ENCODE measurements at places on chromosomes 11 and 22.

GRCh38 chr11:78168539-78169477 lies 19.6 kb downstream of the KCTD21 start:
- DNase-seq = no peak

GRCh38 chr11:35810045-35810645 lies 133.7 kb upstream of the LDLRAD3 start:
- DNase-seq = no peak

DNA sequence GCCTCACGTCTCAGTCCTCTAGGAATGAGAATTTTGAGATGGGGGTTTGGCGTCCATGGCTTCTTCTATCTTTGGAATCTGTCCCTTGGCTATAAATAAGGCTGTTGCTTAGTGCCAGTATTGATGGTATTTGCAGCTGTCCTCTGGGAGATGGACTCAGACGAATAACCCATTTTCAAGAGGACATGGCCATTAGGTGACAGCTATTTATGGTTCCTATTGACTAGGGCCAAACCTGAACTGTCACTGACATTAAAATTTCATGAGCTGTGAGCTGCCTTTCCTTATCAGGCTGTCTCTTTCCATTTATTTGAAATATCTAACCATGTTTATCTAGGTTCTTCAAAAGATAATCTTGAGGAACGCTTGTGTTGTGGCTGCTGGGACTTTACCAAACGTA lies 92.7 kb downstream of the NAV2 start:
- DNase-seq = no peak

DNA sequence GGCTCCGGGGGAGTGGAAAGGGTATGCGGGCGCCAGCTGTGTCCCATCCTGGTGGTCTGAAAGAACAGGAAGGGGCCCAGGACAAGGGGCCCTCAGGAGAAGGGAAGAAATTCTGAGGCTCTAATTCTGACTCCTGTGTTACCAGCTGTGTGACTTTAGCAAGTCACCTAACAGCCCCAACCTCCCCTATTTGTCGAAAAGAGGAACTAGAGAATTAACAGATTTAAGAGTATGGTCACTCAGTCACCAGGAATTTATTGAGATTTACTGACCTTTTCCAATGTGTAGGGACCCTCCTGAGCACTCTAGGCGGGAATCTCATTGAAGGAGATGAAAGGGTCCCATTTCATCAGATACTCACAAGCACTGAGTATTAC lies 14.6 kb downstream of the RPS6KA4 start:
- DNase-seq = peak; percentile 22

DNA sequence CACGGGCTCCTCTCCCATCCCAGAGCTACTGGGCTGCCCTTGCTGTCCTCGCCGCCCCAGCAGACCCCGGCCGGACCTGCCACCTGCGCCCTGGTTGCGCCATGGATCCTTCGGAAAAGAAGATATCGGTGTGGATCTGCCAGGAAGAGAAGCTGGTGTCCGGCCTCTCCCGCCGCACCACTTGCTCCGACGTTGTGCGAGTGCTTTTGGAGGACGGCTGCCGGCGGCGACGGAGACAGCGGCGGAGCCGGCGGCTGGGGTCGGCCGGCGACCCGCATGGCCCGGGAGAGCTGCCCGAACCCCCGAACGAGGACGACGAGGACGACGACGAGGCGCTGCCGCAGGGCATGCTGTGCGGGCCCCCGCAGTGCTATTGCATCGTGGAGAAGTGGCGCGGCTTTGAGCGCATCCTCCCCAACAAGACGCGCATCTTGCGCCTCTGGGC lies 382 bp downstream of the RASSF10 start:
- DNase-seq = no peak

DNA sequence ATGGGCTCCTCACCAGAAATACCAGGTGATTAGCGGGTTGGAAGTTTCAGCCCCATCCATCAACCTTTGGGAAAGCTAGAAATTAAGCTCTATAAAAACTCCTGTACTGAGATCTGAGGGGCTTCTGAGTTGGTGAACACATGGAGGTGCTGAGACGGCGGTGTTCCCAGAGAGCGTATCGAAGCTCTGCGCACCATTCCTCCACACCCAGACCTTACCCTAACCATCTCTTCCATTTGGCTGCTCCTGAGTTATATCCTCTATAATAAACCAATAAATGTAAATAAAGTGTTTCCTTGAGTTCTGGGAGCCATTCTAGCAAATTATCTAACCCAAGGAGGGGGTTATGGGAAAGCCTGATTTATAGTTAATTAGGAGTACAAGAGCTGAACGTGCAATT lies 41.4 kb downstream of the TMEM123 start:
- DNase-seq = no peak

DNA sequence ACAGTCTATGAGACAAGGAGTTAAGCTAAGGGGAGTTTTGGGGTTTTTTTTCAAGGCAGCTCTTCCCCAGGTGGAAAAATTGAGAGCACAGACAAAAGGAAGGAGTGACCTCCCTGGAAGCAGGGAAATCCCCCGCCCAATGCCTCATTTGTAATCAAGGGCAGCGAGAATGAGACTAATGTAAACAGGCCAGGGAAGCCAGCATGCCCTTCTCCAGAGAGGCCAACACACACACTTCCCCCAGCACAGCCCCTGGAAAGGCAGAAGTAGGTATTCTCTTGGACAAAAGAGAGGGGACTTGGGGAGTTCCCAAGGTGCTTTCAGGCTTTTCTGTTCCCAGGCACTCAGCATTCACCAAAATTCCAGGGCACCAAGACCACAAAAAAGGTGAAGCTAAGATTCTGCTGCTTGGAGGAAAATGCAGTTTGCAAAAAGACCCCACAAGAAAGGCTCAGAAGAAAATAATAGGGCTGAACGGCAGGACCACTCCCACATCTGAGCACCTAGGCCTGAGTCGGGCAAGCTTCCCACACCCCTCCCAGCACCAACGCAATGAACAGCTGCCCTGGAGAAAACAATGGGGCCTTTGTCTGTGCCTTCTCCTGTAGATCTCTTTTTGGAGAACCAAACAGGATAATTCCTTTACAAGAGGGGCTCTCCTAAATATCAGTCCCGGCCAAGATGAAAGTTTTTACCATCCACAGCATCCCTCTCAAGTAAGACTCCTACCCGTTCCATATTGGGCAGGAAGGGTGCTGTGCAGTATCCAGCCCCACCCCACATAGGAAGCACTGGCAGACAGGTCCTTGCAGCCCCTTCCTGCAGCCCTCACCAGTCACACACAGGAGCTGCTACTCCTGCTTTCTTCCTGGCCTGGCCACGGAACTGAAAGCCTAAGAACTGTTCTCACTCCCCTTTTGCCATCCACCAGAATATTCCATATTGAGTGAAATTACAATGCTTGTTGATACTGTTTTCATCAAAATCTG lies 70.7 kb upstream of the AKIP1 start:
- DNase-seq = no peak

DNA sequence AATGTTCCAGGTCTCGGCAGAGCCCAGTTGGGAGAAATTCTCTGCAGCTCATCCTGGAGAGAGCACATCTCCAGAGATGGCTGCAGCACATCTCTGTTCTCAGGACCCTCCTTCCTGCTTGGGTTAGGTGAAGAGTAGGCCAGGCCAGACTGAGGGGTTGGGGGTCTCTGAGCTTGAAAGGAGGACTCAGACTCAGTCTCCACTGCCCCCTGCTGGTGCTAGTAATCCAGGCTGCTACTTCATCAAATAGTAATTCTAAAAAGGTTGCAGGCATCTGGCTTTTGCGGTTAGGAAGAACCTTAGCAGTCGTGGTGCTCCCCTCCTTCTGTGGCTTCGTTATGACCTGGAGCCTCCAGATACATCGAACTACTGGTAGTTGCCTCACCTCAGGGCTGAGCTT lies 9.7 kb downstream of the TUB start:
- peak; percentile 4 for DNase-seq

- DNase-seq = no peak
Observed at GRCh38 chr11:94433049-94433448, 31.8 kb upstream of the GPR83 start.

- DNase-seq = no peak
Observed at GRCh38 chr11:130220311-130221035, 60.9 kb downstream of the ST14 start.

- DNase-seq = no peak
Observed at GRCh38 chr22:46085828-46086576, 64.3 kb upstream of the PPARA start.

GRCh38 chr11:15867871-15868270 lies 488.5 kb downstream of the SOX6 start:
- no peak for DNase-seq

Measured in AML-193 (cell line).